ENCODE measurements at places on chromosomes 16 and 17.
A peak's percentile ranks its signal among the peaks of the same experiment; 100 is the strongest.

GRCh38 chr17:13067629-13068303 lies 49.9 kb upstream of the ELAC2 start:
- no peak for DNase-seq

DNA sequence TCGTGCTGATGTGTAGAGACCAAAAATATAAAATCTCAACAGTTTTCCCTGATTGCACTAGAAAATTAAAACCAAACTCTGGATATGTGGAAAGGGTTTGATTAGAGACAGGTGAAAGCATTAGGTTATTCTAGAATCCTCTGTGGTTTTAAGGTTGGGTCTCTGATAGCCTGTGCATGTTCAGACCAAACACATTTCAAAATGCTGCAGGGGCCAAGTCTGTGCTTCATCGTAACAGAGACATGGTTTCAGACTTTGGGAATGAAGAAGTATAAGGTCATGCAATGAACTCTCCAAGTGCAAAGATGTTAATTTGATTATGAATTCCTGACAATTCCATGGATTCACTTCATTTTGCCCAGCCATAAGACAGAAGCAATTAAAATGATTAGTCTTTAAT lies 261.0 kb upstream of the KCNJ16 start:
- no peak for DNase-seq

DNA sequence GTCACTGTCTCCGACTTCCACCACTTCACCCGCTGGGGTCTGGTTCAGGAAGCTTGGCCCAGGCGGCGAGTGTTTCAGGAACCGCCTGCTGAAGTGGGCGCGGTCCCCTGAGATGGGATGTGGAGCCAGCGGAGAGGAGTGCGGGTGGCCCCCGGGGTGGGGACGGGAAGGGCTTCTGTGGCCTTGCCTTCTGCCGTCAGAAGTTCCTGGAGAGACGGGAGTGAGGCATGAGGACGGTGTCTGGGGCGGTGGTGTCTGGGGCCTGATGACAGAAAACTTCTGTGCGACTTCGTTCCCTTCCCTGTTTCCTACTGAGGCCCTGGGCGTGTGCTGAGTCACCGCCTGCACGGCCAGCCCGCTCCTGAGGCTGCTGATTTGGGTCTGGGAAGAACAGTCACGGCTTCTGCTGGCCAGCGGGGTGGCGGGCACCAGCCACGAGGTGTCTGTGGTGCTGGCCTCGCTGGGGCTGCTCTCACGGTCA lies 12.3 kb upstream of the NLRC3 start:
- no peak for DNase-seq

- no peak for DNase-seq
Observed at GRCh38 chr16:17510567-17510966, 39.8 kb upstream of the XYLT1 start.

- no peak for DNase-seq
Observed at GRCh38 chr16:9338510-9338909, 247.1 kb downstream of the HAPSTR1 start.

- no peak for DNase-seq
Observed at GRCh38 chr17:69286257-69286656, 40.7 kb downstream of the ABCA5 start.

GRCh38 chr17:64240261-64240740 lies 22.8 kb downstream of the TEX2 start:
- DNase-seq, result no peak

DNA sequence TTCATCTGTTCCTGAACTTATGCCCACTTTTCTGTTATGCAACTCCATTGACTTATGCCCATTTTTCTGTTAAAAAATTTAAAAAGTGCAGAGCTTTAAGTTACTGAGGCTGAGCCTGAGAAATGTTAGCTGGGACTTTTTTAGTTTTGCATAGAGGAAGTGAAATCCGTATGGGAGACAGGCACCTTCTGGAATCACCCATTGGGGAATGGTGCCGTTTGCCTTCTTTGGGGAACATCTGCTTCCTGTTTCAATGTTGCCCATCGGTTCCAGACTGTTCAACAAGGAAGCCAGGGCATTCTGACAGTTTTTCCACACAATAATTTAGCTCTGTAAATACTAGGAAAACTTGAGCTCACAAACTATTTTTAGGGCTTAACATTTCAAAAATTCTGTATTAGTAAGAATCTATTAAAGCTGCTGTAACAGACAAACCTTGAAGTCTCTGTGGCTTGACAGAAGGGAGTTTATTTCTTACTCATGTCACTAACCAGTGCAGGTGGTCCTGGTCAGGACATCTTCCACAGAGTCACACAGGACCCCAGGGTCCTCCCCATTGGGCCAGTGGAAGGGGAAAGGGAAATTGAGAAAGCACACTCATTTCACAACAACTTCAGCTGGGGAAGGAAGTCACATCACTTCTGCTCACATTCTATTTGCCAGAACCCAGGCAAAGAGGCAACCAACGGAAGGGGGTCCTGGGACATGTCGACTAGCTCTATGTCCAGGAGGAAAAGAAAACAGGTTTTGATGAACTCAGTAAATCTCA lies 17.2 kb downstream of the PRKCB start:
- no peak for DNase-seq

DNA sequence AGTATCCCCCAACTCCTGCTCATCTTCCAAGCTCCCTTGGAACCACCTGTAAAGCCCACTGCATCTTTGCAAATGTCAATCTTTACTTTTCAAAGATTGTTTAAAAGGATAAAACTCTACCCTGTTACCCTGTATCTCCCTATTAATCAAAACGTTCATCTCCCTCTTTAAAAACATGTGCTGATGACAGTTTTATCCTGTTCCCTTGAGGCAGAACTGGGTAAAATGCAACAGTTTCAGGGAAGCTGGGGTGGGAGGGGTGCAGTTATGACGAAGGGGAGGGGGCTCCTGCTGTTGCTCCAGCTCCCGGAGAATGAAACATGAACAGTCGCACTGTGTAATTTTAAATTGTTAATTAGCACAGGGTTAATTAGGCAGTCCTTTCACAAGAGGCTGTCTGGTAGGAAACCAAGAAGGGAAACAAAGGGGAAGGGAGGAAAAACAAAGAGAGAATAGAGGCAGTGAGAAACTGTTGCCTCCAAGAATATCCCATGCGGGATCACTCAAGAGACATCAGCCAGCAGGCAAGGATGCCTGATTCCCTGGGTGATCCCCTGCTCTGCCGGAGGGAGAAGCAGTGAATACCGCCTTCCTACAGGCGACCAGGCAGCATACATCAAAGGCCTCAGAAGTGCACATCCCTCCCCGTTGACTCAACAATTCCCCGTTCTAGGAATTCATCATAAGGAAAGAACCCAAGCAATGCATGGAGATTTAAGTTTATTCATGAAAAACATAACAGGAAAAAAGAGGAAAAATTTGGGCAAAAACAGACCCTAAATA lies 84.2 kb downstream of the ZFHX3 start:
- DNase-seq, result no peak

GRCh38 chr17:21357281-21357680 lies 18.9 kb upstream of the KCNJ12 start:
- DNase-seq, result no peak

DNA sequence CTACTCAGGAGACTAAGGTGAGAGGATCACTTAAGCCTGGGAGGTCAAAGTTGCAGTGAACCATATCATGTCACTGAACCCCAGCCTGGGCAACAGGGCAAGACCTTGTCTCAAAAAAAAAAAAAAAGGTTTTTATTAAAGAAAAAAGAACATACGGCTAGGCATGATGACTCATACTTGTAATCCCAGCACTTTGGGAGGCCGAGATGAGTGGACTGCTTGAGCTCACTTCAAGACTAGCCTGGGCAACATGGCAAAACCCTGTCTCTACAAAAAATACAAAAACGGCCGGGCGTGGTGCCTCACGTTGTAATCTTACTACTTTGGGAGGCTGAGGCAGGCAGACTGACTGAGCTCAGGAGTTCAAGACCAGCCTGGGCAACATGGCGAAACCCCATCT lies 38.4 kb downstream of the RANBP10 start:
- no peak for DNase-seq

- DNase-seq, result peak; percentile 23
Observed at GRCh38 chr16:9258423-9259051, 167.1 kb downstream of the HAPSTR1 start.

DNA sequence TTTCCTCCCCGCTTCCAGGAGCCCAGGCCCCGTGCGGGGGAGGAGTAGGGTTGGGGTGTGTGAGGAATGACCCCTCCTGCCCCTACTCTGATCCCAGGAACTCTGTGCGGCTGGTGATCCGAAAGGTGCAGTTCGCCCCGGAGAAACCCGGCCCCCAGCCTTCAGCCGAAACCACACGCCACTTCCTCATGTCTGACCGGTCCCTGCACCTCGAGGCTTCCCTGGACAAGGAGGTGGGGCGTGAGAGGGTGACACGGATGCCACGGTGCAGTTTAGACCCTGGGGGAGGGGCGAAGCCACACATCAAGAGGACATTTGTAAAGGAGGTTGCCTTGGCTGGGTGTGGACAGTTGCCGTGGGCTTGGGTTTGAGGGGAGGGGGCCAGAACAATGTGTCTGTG lies 7.4 kb downstream of the ARRB2 start:
- no peak for DNase-seq

DNA sequence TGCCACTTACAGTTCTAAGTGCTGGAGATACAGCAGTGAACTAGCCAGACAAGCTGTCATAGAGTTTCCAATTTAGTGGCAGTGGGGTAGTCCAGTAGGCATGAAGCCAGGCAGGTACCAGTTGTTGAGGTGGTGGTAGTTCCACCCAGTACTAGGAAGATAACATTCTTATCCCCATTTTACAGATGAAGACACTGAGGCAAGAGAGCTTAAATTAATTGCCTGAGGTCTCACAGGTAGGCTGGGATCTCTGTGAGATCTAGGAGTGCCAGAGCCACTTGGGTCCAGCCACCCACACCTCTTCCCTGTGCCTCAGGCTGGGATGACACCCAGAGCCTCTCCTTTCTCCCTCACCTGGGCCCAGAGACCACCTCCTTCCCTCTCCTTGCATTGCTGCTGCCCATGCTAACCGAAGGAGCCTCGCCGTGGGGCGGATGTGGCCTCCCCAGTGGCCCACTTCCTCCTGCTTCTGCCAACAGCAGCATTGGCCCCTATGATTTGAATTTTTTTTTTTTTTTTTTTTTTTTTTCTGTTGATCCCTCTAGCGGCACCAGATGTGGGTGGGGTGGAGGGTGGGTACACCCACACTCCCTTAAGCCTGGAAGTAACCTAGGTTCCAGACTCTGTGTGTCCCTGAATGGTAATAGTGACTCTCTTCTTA lies 114.0 kb downstream of the PRKCB start:
- DNase-seq, result peak; percentile 80

GRCh38 chr16:72216767-72217166 lies 44.8 kb upstream of the PMFBP1 start:
- no peak for DNase-seq

- DNase-seq, result no peak
Observed at GRCh38 chr17:39116224-39116623, 35.2 kb downstream of the PLXDC1 start.

DNA sequence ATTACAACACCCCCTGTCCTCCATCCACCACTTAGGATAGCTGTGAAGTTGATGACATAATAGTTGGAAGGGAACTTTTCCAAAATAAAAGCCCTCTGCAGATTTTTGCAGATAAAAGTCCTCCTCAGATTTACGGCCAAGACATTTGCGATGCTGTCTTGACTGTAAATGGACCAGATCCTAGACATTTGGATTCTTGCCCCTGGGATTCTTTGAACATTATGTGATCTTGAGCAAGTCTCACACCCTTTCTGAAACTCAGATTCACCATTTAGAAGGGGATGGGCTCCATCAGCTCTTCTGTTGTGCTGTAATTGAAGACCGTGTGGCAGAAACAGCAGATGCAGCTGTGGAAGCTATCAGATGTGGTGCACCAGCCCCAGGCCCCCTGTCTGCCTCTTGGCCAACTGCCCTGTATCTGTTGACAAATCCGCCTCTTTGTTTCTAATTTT lies 153.9 kb upstream of the CACNG3 start:
- no peak for DNase-seq

DNA sequence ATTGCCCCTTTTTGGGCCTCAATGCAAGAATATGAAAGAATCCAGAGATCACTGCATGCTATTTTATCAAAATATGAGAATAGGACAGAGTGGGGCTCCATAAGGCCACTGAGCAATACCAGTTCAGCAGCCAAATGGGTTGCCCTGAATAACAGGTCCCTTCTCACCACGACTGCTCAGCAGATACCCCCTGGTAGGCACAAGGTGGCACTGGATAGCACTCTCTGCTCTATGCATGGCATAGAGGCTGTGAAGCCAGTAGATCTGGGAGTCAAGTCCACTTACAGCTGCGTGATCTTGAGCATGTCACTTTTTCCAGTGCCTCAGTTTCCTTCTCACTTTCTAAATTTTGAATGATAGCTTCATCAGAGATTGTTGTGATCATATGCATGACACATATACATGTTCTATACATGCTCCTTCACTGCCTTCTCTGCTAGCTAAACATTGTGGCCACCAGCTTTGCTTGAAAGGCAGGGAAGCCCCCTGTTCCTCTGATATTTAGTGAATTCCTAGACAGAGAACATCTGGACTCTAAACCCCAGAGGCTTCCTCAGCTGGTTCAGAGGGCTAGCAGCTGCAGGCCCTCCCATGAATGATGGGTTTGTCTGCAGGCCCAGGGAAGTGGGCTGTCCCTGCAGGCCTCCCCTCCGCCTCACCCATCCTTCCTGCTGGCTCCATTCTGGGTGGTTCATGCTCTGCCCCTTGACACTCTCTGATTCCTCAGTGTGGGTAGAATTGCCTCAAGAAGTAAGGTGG lies 84.9 kb upstream of the ASIC2 start:
- DNase-seq, result no peak

DNA sequence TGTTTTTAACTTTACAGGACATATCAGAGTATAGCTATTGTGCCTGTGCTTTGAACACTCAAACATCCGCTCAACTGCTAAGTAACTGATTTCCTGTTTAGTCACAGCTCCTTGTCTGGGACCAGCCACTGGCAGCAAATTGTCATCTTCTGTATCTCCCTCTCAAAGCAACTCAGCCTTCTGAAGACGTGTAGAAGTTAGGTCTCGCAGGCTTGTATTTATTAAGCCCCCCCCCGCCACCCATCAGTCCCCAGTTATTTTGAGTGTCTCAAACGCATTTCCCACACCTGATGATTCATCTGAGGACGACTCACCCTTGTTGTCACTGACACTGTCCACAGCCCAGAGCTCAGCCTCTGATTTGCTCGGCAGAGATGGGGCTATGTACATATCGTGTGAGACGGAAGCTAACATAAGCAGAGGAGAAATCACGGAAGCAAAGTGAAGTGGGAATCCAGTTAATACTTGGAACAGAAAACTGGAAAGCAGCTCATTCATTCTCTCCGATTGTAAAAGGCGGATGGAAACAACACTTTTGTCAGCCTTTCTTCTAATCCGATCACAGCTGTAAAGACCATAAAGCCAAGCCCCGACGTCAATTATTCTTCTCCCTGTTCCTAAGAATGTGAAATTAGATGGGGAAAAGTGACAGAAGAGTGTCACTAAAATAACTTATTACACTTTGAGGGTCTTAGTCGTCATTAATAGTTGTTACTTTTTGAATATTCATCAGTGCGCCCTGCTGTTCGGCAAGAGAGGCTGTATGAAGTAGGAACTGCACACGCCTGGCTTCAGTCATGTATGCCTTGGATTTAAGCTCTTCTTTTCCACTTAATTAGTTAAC lies 64.2 kb downstream of the PITPNC1 start:
- peak; percentile 86 for DNase-seq

- DNase-seq, result peak; percentile 90
Observed at GRCh38 chr17:63697341-63698286, 2.3 kb downstream of the LIMD2 start.

- DNase-seq, result no peak
Observed at GRCh38 chr16:6665126-6665525, 667.5 kb upstream of the RBFOX1 start.

- DNase-seq, result no peak
Observed at GRCh38 chr16:77467821-77468335, 33.0 kb upstream of the ADAMTS18 start.

GRCh38 chr16:55773859-55774549 lies 58.9 kb downstream of the CES1 start:
- DNase-seq, result no peak

Measured in activated CD4-positive, alpha-beta memory T cell treated with anti-CD3 and anti-CD28 coated beads for 36 hours (primary cell).